ENCODE measurements at places on chromosomes 5 and 9.

DNA sequence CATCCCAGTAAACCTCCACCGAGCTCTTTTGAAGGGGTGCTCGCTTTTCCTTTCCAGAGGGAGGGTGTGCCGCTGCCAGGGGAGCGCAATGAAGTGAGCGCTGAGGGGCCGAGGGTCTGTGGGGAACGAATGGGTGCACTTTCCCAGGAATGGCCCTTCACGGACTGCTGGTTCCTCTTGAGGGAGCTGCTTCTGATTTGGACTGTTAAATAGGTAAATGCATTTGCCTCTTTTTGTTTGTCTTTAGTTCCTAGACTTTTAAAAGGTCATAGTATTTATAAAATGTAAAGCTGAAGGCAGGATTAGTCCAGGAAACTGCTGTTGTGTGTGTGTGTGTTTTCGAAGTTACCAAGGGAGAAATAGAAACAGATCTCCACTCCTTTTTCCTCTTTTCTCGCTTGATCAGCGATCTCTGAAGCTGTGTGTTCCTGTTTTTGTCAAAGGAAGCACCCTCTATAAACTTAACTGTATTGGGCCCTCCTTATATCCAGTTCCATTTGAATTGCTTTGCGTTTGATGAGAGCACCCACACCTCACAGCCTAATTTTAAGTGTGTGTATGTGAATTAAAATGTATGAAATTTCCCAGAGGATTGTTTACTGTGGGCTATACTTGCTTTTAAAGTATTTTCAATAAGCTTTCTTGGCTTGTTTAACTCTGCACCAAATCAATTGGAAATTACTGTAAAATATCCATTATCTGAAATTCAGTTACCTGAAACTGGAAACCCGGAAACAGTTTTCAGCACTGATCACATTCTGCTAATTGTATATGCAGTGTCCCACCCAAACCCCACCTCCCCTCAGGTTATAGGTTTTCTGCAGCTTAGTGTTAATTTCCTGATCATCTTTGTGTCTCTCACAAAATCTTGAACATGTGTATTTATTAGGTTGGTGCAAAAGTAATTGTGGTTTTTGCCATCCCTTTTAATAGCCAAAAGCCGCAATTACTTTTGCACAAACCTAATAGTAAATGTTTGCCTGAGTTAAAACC, 966 bp downstream of the SNX2 start:
- no peak for DNase-seq

DNA sequence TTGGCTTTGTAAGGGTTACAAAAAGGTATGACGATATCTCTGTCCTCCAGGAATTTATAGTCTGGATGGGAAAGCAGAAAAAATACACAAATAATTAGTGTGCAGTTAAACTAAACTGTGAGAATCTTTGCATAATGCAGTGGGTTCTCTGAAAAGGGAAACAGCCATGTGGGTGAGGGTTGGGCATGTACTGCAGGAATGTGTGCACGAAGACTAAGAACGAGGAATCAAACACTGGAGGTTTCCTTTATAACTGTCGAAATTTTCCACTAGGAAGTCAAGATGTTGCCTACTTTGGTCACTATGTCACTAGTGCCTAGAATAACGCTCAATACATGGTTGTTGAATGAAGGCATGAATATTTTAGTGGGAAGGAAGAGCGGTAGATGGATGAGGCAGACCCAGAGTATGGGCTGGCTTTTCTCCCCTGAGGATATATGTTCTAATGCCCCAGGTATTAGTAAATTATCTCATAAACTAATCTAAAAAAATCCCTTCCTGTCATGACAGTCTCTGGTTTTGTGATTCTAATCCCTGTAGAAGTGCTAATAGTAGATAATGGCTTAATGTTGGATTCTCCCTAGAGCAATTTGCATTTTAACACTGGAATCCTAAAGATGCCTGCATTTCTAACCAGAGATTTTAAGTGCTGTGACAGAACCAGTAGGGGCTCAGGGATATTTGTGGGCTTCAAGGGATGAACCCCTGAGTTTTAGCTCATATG, 227.3 kb downstream of the NMUR2 start:
- no peak for DNase-seq

GRCh38 chr9:114012126-114012525, 66.0 kb downstream of the AMBP start:
- no peak for DNase-seq

DNA sequence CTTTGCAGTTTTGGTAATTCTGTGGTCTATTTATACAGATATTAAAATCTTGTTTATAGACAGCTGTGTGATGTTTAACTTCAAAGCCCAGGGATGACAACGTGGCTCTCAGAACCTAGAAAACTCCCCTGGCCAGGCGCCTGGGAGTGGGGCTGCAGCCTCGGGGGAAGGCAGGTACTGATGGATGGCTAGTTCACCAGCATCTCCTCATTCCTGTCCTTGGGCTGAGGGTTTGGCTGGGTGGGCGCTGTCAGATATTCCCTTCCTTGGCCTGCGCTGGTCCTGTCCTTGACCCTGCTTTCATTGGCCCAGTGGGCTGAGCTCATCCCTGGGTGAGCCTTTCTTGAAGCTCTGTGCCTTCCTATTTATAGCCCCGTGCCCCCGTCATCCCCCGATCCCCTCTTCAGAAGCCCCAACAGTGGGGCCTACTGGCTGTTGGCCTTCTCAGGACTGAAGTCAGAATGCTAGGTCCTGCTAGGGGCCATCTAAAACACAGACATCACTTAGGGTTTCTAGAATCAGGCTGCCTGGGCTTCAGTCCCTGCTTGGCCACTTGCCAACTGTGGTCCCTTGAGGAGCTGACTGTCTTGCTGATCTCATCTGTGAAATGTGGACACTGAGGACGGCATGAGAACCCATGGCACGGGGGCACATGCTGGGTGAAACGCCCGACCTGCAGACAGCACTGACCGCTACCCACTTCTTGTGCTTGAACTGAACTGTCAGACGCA, 20.9 kb downstream of the SH3GLB2 start:
- DNase-seq = no peak

GRCh38 chr9:133449760-133450159, 10.0 kb upstream of the CACFD1 start:
- no peak for DNase-seq

- DNase-seq = no peak
Measured at GRCh38 chr9:122379340-122379739, 8.5 kb downstream of the PTGS1 start.

Measured in fibroblast of skin of right quadriceps (primary cell).